ENCODE measurements at places on chromosomes 5 and 9.

DNA sequence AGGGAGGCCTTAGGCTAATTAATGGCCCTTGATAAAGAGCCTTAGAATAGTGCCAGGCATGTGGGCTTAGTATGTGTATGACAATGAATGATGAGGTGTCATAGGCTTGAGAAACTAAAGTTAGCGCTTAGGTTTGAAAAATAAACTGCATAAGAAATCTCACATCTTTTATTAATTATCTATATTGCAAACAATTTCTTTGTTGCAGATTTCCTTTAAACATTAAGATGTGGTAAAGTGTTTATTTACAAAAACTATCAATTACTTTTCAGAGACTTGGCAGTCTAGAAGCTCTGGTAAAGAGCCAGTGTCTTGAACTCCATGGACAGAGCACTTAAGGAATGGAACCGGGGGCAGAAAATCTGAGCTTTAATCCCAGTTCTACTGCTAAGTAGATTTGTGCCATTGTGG is 23.1 kb downstream of the MAP1B start:
- peak; percentile 62 for DNase-seq

DNA sequence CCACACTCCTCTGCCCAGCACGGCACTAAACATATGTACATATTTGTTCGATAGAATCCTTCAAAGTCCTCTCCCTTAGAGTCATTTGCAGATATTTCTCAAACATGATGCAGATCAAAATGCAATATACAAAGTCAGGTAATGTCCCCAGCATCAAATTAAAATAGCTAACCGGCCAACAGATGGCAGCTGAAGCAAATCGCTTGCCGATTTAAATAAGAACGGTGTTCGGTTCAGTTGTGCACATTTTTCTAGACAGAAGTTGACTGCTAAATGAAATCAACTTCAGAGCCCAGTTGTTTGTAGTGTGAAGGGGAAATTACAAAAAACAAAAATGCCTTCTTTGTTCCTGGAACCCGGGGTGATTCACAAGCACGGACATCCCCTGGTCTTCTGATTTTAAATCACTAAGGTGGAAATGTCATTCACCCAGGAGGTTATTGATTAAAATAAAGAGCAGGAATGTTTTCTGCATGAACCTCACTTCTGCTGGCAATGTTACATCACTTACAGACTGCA is 219.2 kb downstream of the EBF1 start:
- no peak for DNase-seq

- DNase-seq = no peak
These were observed 1112.3 kb upstream of the SEMA6A start for GRCh38 chr5:117686926-117687325.

- peak; percentile 95 for DNase-seq
These were observed 24.9 kb downstream of the ARHGEF37 start for GRCh38 chr5:149605998-149606724.

GRCh38 chr5:170634256-170634990 is 130.6 kb downstream of the KCNIP1 start:
- DNase-seq = no peak

DNA sequence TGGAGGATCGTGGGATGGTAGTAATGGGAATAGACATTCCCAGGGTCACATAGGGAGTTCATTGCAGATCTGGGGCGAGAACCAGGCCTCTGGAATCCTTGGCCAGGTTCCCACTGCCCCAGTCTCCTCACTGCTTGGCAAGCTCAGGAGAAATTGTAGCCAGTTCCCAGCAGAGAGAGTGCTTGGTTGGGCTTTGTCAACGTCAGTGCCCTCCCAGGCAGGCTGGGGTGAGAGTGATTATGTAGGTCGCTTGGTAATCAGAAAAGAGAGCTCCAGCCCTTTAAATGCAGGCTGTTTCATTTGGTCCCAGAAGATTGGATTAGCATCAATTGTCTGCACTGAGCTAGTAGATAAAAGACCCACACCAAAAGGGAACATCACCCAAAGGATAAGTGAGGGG is 51.8 kb upstream of the GALNT10 start:
- no peak for DNase-seq

GRCh38 chr5:1510631-1511030 is 13.1 kb downstream of the LPCAT1 start:
- DNase-seq = no peak

- no peak for DNase-seq
These were observed 45.5 kb downstream of the RASA1 start for GRCh38 chr5:87313216-87313615.

- no peak for DNase-seq
These were observed 101.5 kb downstream of the DEPDC1B start for GRCh38 chr5:60598424-60598823.

GRCh38 chr9:7640231-7640630 is 159.3 kb downstream of the DMAC1 start:
- DNase-seq = no peak

DNA sequence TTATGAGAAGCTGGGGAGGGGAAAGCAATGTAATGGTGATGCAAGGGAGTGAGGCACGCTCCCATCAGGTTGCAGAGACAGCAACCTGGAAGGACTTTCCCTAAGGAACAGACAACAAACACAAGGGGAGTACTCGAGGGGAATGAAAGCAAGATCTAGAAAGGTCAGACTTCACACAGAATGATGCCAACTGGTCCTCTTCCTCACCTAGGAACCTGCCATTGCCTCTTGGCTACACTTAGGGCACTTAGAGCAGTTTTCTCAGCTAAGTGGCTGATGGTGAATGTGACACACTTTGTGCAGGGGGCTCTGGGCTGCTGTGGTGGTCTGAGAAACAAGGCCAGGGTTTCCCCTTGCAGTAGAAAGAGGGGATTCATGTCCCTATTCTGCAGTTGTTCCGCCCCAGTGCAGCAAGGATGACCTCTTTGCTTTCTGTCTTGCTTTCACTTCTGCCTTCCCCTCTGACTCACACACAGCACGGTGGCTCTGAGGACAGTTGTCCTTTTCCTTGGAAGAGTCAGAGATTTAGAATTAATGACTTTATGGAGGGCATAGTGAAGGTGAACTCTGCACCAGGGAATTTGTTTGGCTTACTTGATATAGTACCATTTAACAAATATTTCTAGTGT is 394.0 kb upstream of the KLF4 start:
- DNase-seq = no peak

DNA sequence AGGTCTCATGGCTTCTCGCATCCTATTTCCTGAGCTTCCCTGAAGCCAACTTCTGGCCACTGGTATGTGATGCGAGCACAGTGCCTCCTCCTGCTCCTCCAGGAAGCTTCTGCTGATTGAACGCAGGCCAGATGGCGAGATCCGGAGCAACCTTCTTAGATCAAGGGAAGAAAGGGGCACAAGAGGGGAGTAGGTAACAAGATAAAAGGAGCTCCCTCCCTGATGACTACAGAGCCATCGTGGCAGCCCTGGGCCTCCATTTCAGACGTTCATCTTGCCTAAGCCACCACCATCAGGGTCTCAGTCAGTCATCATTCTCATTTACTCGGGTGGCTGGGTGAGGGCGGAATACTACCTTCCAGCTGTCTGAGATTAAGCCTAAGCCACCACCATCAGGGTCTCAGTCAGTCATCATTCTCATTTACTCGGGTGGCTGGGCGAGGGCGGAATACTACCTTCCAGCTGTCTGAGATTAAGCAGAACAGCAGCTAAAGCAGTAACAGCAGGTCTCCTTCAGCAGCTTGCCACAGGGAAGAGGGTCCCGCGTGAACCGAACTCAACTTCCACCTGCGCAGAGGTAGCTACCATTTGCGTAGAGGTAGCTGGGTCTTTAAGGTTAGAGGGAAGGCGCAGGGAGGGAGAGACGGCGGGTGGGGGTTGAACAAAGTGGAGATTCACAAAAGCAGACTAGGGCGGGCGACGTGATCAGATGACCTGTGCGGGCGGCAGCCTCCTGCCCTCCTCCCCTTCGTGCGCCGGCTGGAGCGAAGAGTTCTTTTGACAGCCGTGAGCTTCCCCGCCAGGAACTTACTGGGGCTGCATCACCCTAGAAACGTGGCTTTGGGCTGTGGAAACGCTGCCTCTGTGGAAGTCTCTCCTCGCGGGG is 27.9 kb upstream of the MGAT1 start:
- no peak for DNase-seq

DNA sequence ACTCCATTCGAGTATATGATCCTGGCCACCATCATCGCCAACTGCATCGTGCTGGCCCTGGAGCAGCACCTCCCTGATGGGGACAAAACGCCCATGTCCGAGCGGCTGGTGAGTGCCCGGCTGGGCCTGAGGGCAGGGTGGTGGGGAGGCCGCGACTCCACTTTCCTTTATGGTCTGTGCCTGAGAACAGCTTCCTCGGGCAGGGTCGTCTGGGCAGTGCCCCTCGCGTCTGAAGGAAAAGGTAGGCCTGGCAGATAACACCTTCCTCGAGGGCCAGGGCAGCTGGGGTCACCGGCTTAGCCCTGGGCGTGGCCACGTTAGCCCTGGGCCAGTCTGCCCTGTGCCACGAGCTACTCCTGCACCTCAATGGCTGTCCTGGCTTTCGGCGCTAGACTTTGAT is 1.5 kb downstream of the CACNA1B start:
- no peak for DNase-seq

GRCh38 chr5:106312360-106312759 is 1358.4 kb downstream of the EFNA5 start:
- peak; percentile 0 for DNase-seq

- DNase-seq = no peak
These were observed 115.7 kb downstream of the DEPDC1B start for GRCh38 chr5:60584304-60584703.

- DNase-seq = no peak
These were observed 29.1 kb upstream of the TCF7 start for GRCh38 chr5:134085411-134085810.

DNA sequence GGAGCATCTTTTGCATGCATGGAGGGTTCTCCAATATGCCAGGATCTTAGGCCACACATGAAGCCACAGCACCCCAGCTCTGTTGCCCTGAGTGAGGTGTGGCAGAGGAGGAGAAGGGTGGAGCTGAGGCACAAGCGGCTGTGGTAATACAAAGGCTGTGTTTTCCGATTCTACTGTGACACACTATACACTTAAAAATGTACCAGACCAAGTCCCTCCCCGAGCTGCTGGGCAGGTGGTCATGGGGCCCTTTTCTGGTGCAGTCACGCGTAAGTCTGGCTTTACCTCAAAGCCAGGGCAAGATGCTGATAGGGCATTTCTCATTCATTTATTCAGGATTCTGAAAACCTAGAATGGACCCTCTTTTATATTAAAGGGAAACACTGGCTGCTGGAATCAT is 3.7 kb downstream of the ADGRV1 start:
- no peak for DNase-seq

DNA sequence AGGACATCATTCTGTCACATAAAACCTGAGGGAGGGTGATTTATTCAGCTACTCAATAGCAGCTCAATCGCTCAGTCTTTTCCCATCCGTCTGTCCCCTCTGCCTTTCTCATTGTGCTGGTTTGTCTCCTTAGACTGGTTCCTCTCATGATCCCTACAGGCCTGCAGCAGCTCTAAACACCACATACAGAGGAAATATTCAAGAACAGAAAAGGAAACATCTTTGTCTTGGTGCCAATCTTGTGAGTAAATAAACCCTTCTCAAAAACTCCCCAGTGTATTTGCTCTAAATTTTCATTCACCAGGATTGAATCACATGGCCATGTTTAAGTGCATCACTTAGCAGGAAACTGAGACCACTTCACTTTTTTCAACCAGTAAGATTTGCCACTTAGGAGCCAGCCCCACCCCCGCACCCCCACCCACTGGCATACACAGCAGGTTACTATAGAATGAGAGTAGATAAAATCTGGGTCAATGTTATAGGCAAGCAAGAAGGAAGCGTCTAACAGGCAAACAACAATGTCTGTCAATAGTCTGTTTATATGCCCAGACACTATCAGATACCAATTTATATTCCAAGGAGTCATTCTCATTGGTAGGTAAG is 895.5 kb upstream of the DMAC1 start:
- DNase-seq = no peak

DNA sequence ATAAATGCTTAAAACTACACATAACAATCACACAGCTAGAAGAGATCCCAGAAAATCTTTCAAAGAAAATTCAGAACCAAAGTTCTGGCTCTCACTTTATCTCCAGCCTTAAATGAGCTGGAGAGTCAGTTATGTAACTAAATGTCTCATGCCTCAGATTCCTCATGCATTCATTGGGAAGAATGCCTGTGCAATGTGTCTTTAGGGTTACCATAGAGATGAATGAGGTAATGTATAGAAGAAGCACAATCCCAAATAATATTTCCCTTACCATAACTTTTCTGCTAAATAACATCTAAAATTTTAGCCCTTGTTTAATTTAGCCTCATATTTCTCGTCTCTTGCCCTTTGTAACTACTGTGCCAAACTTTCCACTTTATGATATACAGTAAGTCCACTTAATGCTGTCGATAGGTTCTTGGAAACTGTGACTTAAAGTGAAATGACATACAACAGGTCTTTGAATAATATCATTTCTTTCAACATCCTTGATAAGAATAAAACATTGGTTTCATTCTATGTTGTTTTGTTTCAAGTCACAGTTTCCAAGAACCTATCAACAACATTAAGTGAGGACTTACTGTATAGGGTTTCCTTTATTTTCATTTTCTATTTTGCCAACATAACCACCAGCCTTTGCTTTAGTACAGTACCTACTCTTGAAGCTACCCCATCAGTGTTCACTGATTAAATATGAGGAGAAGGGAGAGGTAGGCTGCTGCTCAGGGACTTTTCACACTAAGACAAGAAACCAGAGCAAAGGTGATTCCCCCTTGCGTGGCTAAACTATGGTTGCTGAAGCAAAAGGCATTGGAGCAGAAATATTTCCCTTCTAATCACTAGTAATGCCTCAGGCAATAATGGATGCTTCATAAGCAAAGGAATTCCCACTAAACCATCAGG is 295.7 kb upstream of the PTGER4 start:
- peak; percentile 83 for DNase-seq

DNA sequence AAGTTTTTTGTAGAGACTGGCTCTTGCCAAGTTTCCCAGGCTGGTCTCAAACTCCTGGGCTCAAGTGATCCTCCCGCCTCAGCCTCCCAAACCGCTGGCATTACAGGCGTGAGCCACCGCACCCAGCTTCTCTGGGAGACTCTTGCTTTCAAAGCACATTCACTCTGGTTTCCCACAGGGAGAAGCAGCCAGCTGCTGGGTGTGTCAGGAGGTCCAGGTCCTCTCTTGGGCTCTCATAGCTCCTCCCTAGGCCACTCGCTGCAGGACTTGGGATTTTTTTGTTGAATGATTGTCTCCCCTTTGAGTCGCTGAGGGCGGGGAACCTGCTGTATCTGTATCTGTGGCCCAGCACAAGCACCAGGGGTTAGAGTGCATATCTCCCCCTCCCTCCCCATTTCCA is 68.4 kb upstream of the RAPGEF1 start:
- no peak for DNase-seq

DNA sequence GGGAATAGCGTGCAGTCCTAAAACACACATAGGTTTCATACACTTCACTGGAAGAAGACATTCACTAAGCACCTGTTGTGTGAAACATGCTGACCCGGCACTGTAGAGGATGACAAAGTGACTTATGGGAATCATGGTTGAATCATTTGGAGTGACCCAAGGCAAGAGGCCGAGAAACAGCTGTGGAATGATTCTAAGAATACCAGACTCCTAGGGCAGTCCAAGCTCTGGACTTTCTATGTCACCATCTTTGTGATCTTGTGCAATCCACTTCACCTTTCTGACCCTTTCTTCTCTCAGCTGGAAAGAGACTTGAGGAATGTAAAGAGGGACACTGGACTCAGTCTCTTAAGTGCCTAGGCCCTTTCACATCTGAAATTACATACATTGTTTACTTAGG is 13.1 kb downstream of the MSANTD3 start:
- DNase-seq = peak; percentile 77

All from EL (cell line).